ENCODE measurements at places on chromosomes 3 and 15. TPM values are rescaled to one million over a fixed set of nuclear protein-coding genes. Genes with fewer than 3 reads are reported as not detected.

The ABI3BP gene
- total RNA-seq, result 48.1 TPM

The CCR5 gene
- total RNA-seq, result not detected

The KNG1 gene
- not detected for total RNA-seq

The CDCP1 gene
- 7.7 TPM for total RNA-seq

The IP6K1 gene
- total RNA-seq, result 34.2 TPM

The VPS8 gene
- 55.2 TPM for total RNA-seq

The EPHB1 gene
- 1.5 TPM for total RNA-seq

The FES gene
- total RNA-seq, result 24.4 TPM

The RBSN gene
- 25.9 TPM for total RNA-seq

The MKRN3 gene
- total RNA-seq, result not detected

The OCA2 gene
- total RNA-seq, result under 0.01 TPM
